ENCODE measurements at places on chromosomes 4 and X.

DNA sequence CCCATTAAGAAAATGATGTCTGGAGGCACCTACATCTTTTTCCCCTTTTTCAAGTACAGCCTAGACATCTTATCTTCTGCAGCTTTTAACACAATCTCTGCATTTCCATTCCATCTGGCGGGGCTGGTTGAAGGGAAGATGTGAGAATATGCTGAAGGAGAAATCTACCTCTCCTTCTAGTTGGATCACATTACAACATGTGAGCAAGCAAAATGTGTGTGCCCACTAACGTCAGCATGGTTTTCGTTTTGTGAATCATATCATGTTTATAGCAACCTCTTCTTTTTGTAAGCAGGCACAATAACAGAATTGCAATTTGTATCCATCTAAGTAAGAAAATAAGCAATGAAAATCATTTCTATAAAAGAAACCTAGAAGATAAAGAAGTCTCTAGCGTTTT is 28.9 kb upstream of the MID1 start:
- DNase-seq, result no peak

GRCh38 chr4:161010227-161010626 is 1153.6 kb downstream of the FSTL5 start:
- DNase-seq, result no peak

DNA sequence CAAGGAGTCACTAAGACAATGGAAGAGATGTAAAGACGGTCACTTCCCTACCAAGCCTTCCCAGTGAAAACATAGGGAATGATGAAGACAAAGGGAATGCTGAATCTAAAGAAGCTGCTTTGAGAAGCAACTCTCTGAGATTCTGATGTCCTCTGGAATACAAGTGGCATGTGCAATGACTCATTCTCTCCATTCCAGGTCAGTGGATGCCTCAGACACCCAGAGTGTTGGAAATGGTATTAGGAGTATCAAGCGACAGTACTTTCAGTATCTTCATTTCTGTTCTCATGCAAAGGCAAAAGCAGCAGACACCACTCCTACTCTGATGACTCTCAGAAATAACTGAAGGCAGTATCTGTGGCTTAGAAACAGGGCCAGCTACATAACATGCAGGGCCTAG is 102.6 kb downstream of the FSTL5 start:
- DNase-seq, result no peak

DNA sequence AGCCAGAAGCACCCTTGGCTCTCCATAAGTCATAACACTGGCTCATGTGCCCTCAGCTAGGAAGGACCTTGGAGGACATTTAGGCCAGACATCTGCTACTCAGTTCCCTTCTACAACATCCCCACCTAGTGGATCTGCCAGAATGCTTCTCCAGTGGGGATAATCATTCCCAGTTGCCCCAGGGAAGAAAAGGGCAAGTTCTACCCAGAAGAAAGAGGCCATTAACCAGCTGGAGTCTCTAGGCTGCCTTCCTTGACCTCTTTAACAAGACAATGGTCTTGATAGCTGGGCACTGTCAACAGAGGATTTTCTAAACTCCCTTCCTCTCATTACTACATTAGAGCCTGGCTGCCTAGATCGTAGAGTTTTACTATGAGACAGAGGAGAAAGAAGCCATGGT is 42.0 kb downstream of the LGI2 start:
- DNase-seq, result no peak

DNA sequence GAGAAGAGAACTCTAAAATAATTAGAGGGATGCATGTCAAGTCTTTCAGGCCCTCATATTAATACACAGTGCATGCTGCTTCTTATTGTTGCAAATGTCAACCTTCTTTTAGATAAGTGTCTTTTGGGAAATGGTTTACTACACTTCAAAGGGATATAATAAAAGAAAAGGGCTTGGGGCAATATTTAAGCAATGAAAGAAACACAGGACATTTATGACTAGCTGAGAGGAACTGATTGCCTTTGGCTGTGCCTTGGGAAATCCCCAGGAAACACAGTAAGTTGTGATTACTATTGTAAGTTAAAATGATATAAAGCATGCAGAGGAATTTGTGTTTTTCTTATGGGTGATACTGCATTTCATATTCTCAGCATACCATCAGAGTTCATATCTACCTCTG is 1036.2 kb upstream of the GRID2 start:
- no peak for DNase-seq

DNA sequence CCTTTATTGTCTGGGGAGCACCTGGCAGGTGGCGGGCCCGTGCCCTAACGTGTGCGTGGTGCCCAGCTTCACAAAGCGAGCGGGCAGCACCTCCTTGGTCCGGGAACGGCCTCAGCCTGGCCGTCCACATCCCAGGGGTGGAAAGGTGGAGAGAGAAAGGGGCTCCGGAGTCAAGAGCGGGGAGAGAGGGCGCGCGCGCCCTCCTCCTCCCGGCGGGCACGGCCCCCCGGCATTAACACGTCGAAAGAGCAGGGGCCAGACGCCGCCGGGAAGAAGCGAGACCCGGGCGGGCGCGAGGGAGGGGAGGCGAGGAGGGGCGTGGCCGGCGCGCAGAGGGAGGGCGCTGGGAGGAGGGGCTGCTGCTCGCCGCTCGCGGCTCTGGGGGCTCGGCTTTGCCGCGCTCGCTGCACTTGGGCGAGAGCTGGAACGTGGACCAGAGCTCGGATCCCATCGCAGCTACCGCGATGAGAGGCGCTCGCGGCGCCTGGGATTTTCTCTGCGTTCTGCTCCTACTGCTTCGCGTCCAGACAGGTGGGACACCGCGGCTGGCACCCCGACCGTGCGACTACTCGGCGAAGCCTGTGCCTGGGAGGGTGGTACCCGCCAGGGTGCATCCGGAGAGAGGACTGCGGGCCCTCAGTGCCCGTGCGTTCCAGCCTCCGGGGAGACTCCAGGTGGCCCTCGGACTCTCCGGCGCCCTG is at the start of gene KIT:
KIT (plus strand) TSS at position 407 of the 701 bp plus-strand sequence; CDS start at position 465, 58 bp downstream.
- DNase-seq, result no peak

- DNase-seq, result no peak
Observed at GRCh38 chrX:2974961-2975360, 31.4 kb upstream of the ARSH start.

- no peak for DNase-seq
Observed at GRCh38 chrX:136215559-136215958, 35.6 kb downstream of the MAP7D3 start.

- no peak for DNase-seq
Observed at GRCh38 chrX:115504167-115504566, 56.8 kb upstream of the PLS3 start.

DNA sequence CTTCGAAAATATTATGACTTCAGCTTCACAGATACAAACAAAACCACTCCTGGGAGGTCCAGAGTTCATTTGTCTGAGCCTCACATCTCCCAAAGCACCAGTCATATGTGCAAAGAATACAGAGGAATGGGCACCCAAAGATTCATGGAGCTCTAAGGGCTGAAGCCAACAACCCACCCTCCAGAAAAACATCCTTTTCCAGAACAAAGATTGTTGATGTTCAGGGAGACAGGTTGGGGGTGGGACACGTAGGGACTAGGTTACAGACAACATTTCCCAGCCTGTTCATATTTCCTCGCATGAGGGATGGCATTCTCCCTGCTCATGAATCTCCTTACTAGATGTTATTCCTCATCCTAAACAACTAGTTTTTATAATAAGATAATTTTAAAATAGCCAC is 71.2 kb downstream of the METTL14 start:
- no peak for DNase-seq

GRCh38 chrX:13470685-13470977 is 98.8 kb upstream of the EGFL6 start:
- no peak for DNase-seq

GRCh38 chr4:8771258-8771590 is 100.4 kb downstream of the HMX1 start:
- DNase-seq, result no peak

DNA sequence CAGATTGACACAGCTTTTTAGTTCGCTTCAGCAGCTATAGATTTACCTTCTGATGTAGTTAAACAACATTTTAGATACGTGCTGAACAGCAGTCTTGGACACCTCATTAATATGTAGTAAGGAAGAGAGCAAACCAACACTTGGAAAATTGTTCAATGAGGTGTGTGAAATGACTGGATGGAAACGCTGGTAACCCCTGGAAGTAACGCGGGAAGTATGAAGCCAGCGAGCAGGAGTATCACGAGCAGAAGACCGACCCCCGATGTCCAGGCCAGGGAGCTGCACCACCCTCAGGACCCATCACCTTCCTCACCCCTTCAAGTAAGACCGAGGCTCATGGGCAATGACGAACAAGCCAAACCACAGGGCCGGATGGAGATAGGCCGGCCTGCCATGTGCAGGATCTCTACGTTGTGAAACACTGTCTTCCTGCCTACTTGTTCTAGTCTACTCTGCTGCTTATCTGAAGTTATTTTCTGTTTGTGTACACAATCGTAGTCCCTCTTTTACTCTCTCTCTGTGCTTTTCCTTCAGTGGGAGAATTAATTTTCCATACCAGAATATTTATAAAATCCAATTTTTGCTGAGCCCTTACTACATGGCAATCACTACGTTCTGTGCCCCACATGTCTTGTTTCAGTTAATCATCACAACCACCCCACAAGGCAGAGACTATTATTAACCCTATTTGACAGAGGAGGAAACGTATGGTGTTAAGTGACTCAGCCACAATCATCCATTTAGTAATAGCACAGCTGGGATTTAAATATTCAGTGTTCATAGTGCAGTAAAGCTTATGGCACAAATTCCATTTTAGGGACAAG is 221.7 kb downstream of the APBB2 start:
- DNase-seq, result no peak

DNA sequence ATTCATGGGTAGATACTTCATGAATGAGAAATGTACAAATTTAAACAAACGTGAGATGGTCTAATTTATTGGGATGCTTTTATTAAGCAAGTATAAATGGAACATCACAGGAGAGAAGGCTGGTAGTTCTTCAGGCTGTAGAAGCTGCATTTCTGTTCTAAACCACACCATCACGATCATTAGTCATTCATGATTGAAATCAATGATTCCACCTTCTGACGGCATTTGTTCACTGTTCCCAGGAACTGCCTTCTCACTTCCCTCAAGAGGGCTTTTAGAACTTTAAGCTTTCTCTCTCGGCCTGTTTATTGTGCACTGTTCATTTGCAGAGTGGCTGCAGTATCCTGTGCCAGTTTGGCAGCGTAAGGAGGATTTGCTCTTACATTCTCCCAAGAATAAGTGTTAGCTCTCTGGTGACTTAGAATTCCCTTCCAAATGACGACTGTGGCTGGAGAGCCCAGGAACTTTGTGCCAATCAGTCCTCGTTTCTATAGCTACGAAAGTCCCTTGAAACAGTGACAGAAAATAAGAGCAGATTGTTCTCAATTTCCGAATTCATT is 54.7 kb downstream of the MFAP3L start:
- DNase-seq, result no peak

GRCh38 chrX:9466736-9467135 is 1.9 kb downstream of the TBL1X start:
- DNase-seq, result no peak

DNA sequence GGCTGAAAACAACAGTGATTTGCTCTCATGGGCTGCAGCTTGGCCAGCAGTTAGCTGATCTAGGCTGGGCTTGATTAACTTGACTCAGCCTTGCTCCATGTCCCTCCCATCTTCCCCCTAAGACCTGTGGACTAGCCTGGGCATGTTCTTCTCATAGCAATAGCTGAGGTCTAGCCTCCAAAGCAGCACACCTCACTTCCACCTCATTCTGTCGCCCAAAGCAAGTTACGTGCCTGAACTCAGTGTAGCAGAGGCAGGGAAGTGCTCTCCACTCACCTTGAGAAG is 62.2 kb downstream of the EVC start:
- DNase-seq, result no peak

DNA sequence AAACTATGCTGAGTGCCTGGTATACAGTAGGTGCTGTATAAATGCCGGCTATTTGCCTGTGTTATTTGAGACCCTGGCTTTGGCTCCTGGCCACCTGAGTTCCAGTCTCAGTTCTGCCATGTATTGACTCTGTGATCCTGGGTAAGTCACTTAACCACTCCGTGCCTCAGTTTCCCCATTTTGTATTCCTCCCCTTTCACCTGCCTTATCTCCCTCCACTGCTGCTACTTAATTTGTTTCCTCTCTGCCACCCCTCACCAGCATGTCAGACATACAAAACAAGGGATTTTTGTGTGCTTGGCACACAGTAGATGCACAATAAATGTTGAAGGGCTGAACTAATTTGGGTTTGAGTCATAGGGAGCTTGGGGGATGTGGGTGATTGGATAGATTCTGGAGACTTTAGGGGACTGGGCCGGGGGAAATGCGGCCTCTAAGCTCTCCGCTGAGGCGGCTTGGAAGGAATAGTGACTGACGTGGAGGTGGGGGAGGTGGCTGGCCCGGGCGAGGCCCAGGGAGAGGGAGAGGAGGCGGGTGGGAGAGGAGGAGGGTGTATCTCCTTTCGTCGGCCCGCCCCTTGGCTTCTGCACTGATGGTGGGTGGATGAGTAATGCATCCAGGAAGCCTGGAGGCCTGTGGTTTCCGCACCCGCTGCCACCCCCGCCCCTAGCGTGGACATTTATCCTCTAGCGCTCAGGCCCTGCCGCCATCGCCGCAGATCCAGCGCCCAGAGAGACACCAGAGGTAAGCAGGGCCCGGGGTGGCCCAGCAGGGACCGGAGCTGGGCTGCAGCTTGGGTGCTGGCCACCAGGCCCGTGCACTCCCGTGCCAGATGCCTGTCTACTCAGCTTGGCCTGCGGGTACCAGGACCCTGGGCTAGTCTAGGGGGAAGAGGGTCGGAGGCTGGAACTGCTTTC is at the start of gene TIMP1:
TIMP1 (plus strand) TSS at position 706 of the 917 bp plus-strand sequence. CDS start 980 bp downstream, outside the sequence.
- DNase-seq, result peak; percentile 41

DNA sequence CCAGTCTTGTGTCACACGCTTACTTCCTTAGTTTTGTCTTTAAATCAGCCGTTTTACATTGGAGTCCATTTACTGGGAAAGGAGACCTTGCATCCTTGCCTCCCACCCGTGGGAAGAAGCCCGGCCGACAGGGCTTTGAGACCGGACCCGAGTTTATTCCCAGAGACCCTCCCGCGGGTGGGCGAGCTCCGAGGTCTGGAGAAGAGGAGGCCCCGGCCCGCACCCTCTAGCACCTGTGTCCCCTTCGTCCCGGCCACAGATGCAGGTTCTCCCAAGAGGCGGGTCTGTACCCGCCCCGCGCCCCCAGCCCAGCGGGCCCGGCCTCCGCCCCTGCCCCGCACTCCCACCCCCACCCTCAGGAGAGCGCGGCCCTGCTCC is 3.8 kb upstream of the SLC26A1 start:
- DNase-seq, result no peak

- no peak for DNase-seq
Observed at GRCh38 chr4:87353592-87353991, 30.9 kb upstream of the HSD17B13 start.

Measured in activated CD8-positive, alpha-beta memory T cell treated with anti-CD3 and anti-CD28 coated beads for 48 hours (primary cell).